ENCODE measurements at places on chromosomes 13 and 19.

DNA sequence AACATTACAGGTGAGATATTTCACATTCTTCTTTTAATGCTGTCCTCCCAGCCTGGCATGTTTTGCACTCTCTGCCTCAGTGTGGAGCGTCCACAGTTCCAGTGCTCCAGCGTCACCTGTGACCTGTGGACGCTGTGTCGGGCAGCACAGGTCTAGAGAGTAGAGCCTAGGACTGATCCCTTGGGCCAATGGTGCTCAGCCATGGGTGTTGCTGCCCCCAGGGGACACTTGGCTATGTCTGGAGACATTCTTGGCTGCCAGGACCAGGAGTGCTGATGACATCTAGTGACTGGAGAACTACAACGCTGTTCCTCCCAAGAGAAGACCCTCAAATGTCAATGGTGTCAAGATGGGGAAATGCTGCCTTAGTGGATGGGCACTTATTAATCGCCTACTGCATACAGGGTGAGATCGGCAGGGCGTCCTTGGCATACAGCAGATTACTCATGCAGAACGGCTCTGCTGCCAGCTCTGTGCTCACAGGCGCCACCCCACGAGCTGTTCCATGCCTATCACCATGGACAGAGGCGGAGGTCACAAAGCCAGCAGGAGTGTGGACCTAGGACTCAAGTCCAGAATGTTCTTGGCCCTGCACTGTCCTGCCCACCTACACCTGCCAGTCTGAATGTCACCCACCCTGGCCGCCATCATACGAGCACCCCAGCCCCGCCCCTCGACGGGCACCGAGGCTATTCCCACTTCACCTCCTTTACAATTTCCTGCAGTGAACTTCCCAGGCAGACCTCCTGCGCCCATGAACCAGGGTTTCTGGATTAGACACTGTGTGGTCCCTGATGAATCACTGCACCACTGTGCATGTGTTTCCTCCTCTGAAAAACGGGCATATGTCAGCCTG is 13.9 kb upstream of the MADCAM1 start:
- DNase-seq = no peak

DNA sequence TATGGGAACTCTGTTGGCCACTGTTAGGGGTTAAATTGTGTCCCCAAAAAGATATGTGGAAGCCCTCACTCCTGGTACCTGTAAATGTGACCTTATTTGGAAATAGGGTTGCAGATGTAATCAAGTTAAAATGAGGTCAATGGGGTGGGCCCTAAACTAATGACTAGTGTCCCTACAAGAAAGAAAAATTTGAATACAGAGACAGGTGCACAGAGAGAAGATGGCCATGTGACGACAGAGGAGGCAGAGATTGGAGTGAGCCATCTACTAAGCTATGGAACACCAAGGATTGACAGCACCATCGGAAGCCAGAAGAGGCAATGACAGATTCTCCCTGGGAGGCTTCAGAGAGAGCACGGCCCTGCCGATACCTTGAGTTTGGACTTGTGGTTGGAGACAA is 16.5 kb downstream of the POU2F2 start:
- DNase-seq = no peak

- peak; percentile 14 for DNase-seq
These were observed 789.1 kb downstream of the GPC5 start for GRCh38 chr13:92187378-92187989.

- peak; percentile 21 for DNase-seq
These were observed 105.4 kb upstream of the MBNL2 start for GRCh38 chr13:97116754-97117153.

GRCh38 chr13:79528759-79529191 is 47.8 kb downstream of the NDFIP2 start:
- no peak for DNase-seq

Data from H4 (cell line).